ENCODE measurements at places on chromosomes 12 and 14. TPM values are rescaled to one million over a fixed set of nuclear protein-coding genes. Genes with fewer than 3 reads are reported as not detected.

The TNS2 gene
- total RNA-seq = 2.1 TPM

The NFE2 gene
- not detected for total RNA-seq

The BCDIN3D gene
- total RNA-seq = 6.5 TPM

The PIK3C2G gene
- not detected for total RNA-seq

DNA sequence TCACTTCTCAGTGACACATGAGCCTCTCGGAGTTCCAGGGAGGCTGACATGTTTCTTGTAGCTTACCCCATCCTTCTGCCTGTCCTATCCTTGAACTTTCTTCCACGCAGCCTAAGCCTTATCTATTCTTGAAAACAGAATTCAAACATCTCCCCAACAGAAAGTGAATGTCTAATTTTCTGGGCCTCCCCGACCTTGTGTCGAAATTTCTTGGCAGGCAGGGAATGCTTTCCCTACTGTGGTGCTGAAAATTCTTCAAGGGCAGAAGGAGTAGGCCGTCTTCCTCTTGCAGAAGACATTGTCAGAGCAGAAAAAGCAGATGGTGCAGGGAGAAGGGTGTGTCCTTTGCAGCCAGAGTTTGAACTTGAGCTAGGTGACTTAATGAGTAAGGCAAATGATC is 63.0 kb upstream of the TCL1B start:
- H3K27me3 ChIP-seq = no peaks in the 10 kb centered on the region
- no peak overlapping the region for H3K4me3 ChIP-seq
- no peak overlapping the region for H3K27ac ChIP-seq
- H3K4me1 ChIP-seq = no peaks in the 10 kb centered on the region
- no peaks in the 10 kb centered on the region for H3K36me3 ChIP-seq

- no peaks in the 10 kb centered on the region for H3K4me1 ChIP-seq
- H3K4me3 ChIP-seq = no peak overlapping the region
- no peak for DNase-seq
- H3K27me3 ChIP-seq = no peaks in the 10 kb centered on the region
- peaks cover 25% of the 10 kb centered on the region for H3K36me3 ChIP-seq
These were observed 56.9 kb downstream of the SCAF11 start for GRCh38 chr12:45933504-45933903.

GRCh38 chr12:19752712-19753111 is 313.4 kb downstream of the AEBP2 start:
- H3K36me3 ChIP-seq = no peaks in the 10 kb centered on the region
- H3K4me3 ChIP-seq = no peak overlapping the region
- no peak overlapping the region for H3K27ac ChIP-seq
- no peaks in the 10 kb centered on the region for H3K27me3 ChIP-seq

DNA sequence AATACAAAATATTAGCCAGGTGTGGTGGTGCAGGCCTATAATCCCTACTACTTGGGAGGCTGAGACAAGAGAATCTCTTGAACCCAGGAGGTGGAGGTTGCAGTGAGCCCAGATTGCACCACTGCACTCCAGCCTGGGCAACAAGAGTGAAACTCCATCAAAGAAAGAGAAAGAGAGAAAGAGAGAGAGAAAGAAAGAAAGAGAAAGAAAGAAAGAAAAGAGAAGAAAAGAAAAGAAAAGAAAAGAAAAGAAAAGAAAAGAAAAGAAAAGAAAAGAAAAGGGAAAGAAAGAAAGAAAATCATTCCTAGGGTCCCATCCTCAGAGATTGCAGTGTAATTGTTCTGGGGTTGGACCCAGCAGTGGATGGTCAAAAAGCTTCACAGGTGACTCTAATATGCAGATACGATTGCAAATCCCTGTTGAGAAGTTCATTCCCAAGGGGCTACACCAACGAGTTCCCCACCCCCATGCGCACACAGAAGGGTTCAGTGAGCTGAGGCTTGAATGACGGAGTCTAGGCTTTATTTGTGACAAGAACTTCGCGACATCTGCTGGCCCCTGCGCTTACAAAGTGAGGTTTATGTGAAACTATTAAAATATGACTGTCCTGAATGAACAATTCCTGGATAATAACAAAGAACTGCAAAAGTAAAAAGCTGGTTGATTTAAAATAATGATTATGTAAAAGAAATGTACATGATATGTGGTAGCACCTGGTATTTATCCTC is 17.4 kb upstream of the RNASE12 start:
- no peaks in the 10 kb centered on the region for H3K27me3 ChIP-seq
- H3K4me3 ChIP-seq = no peak overlapping the region
- peaks cover 24% of the 10 kb centered on the region for H3K4me1 ChIP-seq
- no peak for DNase-seq
- no peak overlapping the region for H3K27ac ChIP-seq

GRCh38 chr12:81370456-81370855 is 292.6 kb downstream of the ACSS3 start:
- no peak for DNase-seq
- no peak overlapping the region for H3K4me3 ChIP-seq
- no peaks in the 10 kb centered on the region for H3K4me1 ChIP-seq
- no peak overlapping the region for H3K27ac ChIP-seq
- H3K27me3 ChIP-seq = no peaks in the 10 kb centered on the region
- no peaks in the 10 kb centered on the region for H3K36me3 ChIP-seq

Measured in CD8-positive, alpha-beta memory T cell (primary cell).